ENCODE measurements at places on chromosomes 12 and 14. TPM values are rescaled to one million over a fixed set of nuclear protein-coding genes. Genes with fewer than 3 reads are reported as not detected.

Gene MYH7
- total RNA-seq: not detected

Gene CEBPE
- total RNA-seq: 0.33 TPM

DNA sequence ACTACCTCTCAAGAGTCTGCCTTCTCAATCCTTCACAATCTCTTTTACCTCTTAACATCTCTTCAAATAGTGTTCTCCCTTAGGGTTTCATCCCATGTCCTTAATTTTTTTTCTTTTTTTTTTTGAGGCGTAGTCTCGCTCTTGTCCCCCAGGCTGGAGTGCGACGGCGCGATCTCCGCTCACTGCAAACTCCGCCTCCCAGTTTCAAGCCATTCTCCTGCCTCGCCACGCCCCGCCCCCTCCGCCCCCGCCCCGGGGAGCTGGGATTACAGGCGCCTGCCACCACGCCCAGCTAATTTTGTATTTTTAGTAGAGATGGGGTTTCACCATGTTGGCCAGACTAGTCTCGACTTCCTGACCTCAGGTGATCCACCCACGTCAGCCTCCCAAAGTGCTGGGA, 7.0 kb upstream of the BCAT1 start:
- no peaks in the 10 kb centered on the region for H3K36me3 ChIP-seq
- no peak overlapping the region for H3K4me3 ChIP-seq
- no peaks in the 10 kb centered on the region for H3K27me3 ChIP-seq
- H3K27ac ChIP-seq: no peak overlapping the region
- DNase-seq: no peak

DNA sequence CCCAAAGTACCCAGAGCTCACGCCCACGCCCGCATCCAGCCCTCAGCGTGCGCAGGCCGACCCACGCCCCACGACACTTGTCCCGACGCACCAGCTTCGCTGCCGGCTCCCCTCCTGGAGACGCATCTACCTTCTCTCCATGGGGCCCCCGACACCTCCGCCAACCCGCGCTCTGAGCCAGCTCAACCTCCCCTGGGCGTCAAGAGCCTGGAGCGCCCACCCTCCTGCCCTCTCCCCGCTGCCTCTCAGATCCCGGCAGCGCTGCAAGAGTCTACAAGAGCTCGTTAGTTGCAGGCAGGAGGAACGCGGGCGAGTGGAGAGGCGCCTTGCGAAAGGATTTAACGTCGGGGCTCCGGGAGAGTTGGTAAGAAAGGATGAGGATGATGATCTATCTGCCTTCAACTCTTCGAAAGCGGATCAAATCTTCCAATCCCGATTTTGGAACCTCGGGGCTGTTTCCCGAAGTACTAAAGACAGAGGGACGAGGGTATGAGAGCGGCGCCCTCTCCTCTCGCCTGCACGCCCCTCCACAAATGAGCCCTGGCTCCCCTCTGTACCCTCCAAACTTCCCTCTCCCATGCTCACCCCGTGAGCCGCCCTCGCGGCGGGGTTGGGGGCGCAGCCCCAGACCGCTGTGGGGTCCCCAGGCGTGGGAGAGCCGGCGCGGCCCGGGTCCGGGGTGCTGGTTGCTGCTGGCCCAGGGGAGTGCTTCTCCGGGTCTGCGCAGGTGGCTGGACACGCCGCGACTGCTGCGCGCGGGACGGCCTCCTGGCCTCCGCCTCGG, 979 bp downstream of the LTBP2 start:
- no peaks in the 10 kb centered on the region for H3K27me3 ChIP-seq
- H3K4me1 ChIP-seq: peaks cover 5% of the 10 kb centered on the region
- peak overlapping the region; percentile 93 for H3K4me3 ChIP-seq
- H3K27ac ChIP-seq: peak overlapping the region; percentile 25

DNA sequence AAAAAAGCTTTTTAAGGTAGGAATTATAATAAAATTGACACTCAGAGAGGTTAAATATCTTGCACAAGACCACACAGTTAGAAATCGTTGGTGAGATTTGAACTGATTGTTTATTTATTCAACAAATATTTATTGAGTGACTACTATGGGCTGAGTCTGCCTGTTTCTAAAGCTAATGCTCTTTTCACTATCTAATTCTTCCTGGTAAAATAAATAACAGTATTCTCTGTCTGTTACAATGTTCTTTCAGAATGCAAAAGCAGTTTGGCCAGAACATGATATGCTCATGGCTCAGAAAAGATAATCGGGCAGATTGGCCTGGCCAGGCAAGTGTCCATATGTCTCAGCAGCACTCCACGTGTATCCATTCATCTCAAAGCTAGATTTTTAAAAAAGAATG, 82.0 kb downstream of the BTG1 start:
- H3K27me3 ChIP-seq: no peaks in the 10 kb centered on the region
- H3K36me3 ChIP-seq: no peaks in the 10 kb centered on the region
- H3K4me1 ChIP-seq: peaks cover 3% of the 10 kb centered on the region
- no peak for DNase-seq
- no peak overlapping the region for H3K27ac ChIP-seq

DNA sequence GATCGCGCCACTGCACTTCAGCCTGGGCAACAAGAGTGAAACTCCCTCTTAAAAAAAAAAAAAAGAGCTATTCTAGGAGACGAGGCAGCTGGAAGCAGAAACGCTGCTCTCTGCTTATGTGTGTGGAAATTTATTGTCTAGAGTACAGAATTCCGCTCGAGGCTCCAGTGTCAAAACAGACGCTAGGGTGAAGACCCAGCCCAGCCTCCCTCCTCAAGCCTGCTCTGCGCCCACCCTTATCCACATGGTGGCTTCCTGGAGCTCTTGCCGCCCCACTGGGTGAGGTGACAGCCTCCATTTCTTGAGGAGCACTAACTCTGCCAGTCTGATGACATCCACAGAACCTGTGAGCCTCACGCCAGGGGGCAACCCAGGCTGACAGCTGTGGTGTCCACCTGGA, 49.5 kb upstream of the DLK1 start:
- no peaks in the 10 kb centered on the region for H3K36me3 ChIP-seq
- no peak overlapping the region for H3K27ac ChIP-seq
- DNase-seq: no peak
- no peaks in the 10 kb centered on the region for H3K27me3 ChIP-seq

DNA sequence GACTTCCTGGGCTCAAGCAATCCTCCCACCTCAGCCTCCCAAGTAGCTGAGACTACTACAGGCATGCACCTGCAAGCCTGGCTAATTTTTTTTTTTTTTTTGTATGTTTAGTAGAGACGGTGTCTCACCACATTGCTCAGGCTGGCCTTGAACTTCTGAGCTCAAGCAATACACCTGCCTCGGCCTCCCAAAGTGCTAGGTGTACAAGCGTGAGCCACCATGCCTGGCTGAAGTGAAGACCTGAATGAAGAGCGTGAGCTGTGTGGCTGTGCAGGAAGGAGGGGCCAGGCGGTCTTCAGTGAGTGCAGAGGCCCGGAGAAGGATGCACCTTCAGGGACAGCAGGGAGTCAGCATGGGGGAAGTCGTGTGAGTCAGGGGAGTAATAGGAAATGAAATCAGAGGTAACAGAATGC, 14.9 kb upstream of the NFKBIA start:
- no peak overlapping the region for H3K27ac ChIP-seq
- H3K27me3 ChIP-seq: no peaks in the 10 kb centered on the region
- H3K36me3 ChIP-seq: no peaks in the 10 kb centered on the region
- H3K4me1 ChIP-seq: peaks cover 4% of the 10 kb centered on the region
- DNase-seq: no peak
- no peak overlapping the region for H3K4me3 ChIP-seq

GRCh38 chr14:52354242-52354641, 40.1 kb downstream of the PTGER2 start:
- no peak overlapping the region for H3K4me3 ChIP-seq
- H3K36me3 ChIP-seq: no peaks in the 10 kb centered on the region
- H3K27me3 ChIP-seq: no peaks in the 10 kb centered on the region
- peaks cover 3% of the 10 kb centered on the region for H3K4me1 ChIP-seq
- no peak overlapping the region for H3K27ac ChIP-seq
